Cerebellar nuclear complex (tissue), 1 donor: ENCODE measurements at places on chromosomes 1 and 21.

DNA sequence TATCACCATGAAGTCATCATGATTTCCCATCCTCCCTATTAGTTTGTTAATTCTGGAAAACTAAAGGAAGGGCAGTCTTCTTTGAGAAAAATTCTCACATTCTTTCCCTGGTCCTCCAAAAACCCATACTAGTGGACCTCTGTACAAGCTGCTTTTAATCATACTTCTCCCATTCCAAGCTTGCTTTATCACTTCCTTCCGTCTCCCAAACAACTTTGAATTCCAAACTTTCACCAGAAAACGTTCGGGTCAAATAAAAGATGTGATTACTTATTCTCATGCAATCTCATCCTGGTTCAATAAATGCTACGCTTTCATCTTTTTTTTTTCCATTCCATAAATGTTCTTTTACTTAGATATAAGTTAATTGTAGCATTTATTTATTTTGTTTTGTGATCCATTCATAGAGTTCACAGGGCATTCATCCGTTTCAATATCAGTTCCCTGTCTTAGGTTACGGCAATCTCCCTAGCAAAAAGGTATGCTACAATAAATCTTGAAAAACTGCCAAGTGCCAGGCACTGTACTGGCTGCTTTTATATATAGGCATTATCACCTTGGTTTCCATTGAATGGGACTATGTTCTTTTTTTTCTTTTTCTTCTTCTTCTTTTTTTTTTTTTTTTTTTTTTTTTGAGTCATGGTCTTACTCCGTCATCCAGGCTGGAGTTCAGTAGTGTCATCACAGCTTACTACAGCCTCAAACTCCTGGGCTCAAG is 100.2 kb upstream of the GREM2 start:
- no peak for DNase-seq

DNA sequence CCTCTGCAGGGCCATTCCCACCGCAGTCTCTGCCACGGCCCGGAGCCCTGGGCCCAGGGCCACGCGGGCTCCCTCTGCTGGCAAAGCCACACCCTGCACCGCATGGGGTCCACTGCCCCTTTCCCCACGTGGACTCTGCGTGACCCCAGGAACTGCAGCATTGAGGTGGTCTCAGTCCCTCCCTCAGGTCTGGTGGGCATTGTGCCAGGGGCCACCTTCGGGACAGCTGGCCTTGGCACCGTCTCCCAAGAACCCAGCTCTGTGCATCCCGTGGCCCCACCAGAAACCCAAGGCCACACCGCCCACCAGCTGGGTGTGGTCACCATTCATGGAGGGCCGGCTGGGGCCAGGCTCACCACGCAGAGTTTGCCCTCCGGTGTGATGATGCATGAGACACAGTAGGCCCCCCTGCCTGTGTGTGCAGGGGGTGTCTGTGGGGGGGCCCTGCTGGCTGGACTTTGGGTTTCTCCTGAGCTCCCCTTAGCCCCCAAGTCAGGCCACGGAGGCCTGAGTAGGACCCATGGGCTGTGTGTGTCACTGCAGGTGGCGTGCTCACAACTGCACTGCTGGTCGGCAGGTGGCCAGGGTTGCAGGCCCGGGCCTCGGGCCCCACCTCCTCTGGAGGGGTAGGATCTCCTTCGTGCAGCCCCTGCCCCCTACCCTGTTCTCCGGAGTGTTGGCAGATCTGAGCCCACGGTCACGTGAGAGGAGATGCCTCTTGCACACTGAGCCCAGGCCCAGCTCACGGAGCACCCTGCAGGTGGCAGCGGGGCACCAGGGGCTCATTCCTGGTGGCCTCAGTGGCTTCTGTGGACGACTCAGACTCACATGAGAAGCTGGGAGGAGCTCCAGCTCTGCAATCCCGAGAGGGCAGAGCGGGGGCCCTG is 5.8 kb downstream of the VWA1 start:
- DNase-seq = no peak

GRCh38 chr1:157734321-157734720 is 33.8 kb upstream of the FCRL3 start:
- DNase-seq = no peak

DNA sequence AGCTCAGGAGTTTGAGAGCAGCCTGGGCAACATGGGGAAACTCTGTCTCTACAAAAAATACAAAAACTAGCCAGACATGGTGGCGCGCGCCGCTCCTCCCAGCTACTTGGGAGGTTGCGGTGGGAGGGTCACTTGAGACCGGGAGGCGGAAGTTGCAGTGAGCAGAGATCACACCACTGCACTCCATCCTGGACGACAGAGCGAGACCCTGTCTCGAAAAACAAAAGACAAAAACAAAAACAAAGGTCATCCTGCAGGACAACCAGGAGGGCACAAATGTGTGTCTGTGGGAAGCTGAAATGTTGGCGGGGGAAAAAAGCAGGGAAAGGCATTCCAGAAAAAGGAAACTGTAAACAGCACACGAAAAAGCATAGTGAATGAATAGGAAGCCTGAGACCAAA is 104.1 kb upstream of the HNRNPU start:
- DNase-seq = no peak

GRCh38 chr1:42322577-42322976 is 12.5 kb downstream of the FOXJ3 start:
- DNase-seq = no peak

DNA sequence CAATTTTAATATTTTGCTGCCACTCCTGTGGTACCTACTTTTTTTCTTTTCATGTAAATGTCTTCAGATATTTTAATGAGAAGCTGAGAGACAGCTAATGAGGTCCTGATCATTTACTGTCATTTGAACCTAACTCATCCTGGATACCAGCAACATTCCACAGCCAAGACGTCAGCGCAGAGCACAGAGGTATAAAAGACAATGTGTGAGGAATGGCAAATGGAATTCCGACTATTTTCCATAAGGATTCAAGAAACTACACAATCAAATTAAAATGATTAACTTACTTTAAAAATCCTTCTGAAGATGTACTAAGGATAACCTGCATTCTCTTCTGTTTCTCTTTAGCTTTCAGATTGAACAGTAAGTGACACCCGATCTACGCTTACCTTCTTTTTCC is 38.8 kb downstream of the HEATR1 start:
- no peak for DNase-seq

DNA sequence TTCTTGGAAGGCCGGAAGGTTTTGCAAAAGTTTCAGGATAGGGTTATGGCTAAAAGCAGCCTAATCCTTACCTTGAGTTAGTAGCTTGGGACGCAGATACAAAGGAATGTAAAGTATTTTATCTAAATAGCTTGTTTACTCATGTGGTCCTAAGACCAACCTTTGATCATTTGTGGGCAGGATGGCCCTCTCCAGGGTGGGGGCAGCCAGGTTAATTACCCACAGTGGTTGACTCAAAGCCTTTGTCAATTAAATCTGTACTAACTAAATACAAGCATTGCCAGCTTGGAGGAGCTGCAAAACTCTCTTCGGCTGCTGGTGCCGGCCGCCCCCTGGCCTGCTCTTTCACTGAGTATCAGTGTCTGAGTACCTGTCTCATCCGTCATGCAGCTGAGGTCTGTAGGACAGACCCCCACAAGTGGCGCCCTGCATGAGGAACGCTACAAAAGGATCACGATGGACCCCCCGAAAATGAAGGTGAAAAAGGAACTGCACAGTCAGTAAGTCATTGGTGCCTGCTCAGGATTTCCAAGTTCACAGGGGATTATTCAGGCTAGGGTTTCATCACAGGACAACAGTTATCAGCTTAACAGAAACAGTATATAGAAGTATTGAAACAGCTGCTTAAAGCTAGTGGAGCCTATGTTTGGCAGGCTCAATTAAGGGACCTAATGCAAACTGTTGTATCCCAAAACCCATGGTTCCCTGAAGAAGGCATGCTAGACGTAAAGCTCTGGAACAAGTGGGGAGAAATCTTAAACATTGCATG is 212.5 kb upstream of the MAP1LC3C start:
- no peak for DNase-seq

DNA sequence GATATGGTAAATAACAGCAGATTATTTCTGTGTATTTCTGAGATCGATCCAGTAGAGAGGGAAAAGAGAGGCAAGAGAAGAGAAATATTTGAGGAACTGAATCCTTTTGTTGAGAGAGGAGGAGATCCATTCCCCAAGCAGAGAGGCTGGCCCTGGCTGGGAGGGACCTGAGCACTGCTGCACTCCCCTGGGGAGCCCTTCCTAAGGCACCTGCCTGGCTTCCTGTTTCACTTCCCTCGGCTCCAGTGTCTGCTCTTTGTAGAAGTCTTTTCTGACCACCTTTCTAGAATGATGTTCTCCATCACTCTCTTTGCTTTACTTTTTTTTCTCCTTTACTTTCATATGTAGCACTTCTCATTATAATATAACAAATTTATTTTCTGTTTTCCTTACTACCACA is 42.3 kb upstream of the SLC6A9 start:
- DNase-seq = no peak

- DNase-seq = no peak
Observed at GRCh38 chr1:16085522-16085921, 12.1 kb upstream of the FAM131C start.

GRCh38 chr1:51165540-51165939 is 63.5 kb downstream of the C1orf185 start:
- no peak for DNase-seq

GRCh38 chr1:50779801-50780200 is 180.3 kb downstream of the FAF1 start:
- DNase-seq = no peak

GRCh38 chr1:160251687-160252526 is 10.4 kb downstream of the DCAF8 start:
- DNase-seq = peak; percentile 37

- DNase-seq = no peak
Observed at GRCh38 chr1:46689897-46690296, 18.2 kb downstream of the TEX38 start.

DNA sequence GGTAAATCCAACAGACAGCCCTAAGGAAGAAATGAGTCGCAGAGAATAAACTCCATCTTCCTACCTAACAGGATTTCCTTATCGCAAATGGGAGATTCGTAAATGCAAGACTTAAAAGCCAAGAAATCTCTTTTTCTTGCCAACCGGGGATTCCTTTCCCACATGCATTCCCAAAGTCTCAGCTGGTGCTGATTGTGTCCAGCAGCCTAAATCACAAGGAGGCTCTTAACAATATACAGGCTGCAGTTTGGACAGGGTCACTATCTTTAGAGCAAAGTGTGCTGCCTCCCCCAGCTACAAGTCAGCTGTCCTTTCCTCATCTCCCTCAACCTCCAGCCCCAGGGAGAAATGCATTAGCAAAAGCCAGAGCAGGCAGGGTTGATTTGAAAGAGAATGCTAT is 189.8 kb upstream of the PLXNA2 start:
- DNase-seq = no peak

GRCh38 chr1:24022581-24023361 is 42.6 kb upstream of the SRSF10 start:
- DNase-seq = no peak

GRCh38 chr1:183293241-183293640 is 107.2 kb downstream of the LAMC2 start:
- DNase-seq = no peak
